NCI-H510A (cell line): ENCODE measurements at places on chromosomes 3 and 15.

DNA sequence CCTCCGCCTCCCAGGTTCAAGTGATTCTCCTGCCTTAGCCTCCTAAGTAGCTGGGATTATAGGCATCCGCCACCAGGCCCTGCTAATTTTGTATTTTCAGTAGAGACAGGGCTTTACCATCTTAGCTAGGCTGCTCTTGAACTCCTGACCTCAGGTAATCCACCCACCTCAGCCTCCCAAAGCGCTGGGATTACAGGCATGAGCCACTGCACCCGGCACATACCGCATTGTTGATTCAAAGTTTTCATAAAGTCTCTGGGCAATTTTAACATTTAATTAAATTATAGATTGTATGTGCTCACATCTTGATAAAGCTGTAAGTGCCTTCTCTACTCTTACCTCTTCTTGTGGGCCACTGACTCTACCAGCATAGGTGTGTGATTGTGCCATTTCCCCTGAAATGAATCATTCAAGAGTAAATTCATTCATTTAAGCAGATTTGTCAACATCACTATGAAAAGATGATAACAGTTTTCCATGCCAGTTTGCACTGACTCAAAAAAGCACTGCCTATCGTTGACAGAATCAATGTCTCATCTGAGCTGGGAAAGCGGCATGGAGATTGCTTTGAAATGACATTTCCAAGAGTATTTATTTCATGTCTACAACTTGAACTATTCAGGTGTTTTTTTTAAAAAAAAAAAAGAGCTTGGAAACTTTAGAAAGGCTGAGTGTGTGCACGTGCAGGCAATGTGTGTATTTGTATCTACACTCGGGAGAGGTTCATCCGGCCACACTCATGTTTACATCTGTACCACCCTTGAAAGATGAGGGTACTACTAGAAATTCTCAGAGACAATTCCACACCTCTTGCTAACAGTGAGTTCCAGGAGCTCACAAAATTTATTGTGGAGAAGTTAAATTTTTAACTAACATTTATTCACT is 3.5 kb downstream of the BCL2A1 start:
- no peak for DNase-seq

GRCh38 chr15:68548364-68548763 is 30.4 kb upstream of the CORO2B start:
- no peak for DNase-seq

GRCh38 chr15:51163843-51164242 is 69.1 kb upstream of the TNFAIP8L3 start:
- DNase-seq: no peak

- no peak for DNase-seq
Measured at GRCh38 chr3:56976651-56977560, 83.6 kb upstream of the SPATA12 start.

DNA sequence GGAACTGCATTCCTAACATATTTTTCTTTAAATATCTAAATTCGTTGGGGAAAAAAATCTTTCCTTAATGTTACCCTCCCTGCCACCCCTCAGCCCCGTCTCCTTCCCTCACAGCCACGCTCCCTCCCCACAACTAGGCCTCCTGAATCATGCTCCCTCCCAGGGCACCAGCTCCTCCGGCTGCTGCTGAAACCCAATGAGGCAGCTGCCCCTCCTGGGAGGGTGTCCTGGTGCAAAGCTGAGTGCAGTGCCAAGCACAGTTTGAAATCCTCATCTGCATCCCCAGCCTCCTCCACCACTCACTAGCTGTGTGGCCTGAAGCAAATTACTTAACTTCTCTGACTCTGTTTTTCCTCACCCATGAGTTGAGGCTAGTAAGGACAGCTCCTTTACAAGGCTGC is 2.7 kb upstream of the NR2E3 start:
- no peak for DNase-seq
